ENCODE measurements at places on chromosomes 2 and 18.

DNA sequence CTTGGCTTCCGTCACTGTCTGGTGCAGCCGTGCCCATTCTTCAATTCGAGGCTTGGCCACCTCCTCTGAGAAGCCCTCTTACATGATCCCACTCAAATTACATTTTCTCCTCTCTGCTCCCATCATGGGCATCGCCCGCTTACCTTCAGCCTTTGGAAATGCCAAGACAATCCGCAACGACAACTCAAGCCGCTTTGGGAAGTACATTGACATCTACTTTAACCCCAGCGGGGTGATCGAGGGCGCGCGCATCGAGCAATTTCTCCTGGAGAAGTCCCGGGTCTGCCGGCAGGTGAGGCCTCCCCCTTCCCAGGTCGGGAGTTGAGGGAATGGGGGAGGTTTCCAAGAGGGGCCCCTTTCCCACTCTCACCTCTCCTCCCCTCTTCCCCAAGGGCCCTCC, 38.3 kb downstream of the MYO7B start:
- no peak for DNase-seq

DNA sequence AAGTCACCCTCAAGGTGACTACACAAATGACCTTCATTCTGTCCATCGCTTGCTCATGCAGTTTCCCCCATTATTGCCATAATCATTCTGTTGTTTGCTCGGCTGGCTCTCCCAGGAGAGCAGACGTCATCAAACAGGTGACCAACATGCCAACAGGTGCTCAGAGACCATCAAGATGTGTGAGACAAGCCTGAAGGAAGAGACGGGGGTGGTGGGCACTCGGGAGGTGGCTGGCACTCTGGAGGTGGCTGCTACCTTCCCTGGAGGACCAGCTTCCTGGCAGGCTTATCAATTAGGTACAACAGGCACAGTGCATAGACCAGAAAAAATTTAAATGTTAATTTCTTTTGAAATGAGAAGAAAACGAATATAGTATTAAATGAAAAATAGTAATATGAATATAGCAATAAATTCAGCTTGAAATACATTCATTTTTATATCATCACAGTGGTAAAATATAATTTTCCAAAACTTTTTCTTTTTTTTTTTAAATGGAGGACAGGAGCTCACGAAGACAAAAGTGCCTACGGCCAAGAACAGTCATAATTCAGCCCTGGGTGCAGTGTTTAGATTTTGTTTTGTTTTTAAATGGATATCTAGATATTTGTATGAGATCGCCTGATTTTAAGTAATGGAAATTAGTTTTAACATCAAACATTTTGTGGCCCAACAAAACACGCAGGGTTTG, 16.9 kb upstream of the HAAO start:
- DNase-seq = no peak

DNA sequence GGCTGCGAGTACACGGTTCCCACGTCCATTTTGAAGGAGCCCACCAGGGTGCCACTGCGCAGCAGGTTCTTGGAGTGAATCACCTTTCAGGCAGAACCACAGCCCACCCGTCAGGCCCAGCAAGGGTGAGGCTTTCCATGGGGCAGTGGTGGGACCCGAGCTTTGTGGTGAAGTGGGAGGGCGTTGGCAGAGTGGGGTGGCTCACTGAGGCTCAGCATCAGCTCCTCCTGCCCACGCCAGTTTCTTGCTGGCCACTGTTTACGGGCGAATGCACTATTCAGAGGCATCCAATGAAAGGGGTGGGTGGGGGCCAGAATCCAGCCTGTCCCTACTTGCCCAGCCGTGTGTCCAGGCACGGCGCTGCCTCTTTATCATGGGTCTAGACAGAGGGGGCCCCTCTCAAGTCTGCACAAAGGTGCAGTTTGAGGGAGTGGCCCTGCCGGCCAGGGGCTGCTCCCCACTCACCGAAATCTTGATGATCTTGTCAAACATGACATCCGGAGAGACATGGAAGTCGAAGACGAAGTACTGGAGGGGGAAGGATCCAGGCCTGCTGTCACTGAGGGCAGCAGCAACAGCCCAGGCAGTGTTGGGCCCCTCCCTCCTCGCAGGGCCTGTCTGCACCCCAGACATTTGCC, 11.4 kb upstream of the OTOF start:
- no peak for DNase-seq

- DNase-seq = no peak
Measured at GRCh38 chr2:54083021-54083420, 32.4 kb upstream of the ACYP2 start.

DNA sequence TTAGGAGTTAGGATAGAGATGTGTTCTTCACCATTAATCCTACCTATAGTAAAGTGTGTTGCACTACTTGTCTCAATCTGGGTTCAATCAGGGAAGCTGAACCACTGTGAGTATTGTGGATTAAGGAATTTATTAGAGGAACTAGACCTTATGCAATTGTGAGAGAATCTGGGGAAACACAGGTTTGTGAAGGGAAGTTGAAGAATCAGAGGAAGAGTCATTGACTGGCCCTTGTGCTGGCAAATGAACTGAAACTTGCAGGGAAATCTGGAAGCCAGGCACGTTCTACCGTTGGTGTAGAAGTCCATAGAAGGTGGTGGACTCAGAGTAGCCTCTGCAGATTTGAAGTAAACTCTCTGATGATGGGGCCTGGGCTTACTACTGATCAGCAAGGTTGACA, 44.7 kb upstream of the HK2 start:
- no peak for DNase-seq

GRCh38 chr2:71823526-71823925, 324.1 kb downstream of the CYP26B1 start:
- DNase-seq = no peak

DNA sequence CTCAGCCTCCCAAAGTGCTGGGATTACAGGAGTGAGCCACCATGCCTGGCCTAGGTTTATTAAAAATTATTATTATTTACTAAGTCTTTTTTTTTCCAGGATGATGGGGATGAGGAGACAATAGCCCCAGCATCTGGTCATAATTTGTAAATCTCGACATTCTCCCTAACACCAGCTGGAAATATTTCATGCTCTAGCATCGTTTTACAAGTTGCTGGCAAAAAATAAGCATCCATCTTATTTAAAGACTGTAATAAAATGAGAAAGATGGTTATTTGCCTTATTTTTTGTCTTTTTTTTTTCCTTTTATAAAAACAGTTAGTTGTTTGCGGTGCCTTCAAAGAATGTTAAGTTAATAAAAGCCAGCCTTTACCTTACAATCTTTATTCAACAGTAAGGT, 56.7 kb downstream of the SF3B1 start:
- DNase-seq = no peak

GRCh38 chr2:188345426-188345825, 53.8 kb downstream of the GULP1 start:
- no peak for DNase-seq

DNA sequence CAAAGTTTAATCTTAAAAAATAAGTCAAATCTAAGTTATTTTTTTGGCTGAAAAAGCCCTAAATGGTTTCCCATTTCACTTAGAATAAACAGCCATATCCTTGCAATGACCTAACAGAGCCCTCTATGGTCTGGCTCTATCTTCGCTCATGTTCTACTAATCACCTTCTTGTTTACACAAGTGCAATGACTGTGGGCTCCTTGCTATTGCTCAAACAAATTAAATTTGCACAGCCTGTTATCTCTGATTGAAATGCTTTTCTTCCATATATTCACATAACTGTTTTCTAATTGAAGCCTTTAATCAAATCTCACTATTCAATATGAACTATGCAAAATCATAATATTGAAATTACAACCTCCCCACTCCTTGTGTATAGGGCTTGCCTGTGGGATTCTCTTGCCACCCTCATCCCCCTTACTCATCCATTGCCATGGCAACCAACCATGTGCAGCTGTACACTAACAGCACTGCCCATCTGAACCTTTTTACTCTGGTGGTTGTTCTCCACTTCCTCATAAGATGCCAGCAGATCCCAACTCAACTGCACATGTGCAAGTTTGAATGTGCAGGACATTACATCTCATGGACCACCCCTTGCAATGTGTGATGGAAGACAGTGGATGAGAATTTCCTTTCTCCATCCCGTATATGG, 1083.2 kb downstream of the SOCS6 start:
- no peak for DNase-seq

DNA sequence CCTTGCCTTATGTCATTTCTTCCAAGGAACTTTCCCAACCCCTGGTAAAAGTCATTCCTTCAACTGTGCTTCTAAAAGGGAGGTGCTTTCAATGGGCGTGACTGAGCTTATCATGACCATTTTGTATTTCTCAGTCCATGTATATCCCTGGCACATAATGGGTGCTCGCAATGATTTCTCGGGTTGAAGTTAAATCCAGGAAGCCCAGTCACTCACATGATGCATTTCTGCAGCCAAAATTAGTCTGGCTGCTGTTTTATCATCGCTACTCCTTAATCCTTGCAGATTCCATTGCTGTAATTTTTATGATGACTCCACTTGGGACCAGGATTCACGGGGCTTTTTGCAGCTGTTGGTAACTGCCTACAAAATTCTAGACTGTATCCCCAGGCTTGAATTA, 25.9 kb upstream of the RFX8 start:
- DNase-seq = no peak

DNA sequence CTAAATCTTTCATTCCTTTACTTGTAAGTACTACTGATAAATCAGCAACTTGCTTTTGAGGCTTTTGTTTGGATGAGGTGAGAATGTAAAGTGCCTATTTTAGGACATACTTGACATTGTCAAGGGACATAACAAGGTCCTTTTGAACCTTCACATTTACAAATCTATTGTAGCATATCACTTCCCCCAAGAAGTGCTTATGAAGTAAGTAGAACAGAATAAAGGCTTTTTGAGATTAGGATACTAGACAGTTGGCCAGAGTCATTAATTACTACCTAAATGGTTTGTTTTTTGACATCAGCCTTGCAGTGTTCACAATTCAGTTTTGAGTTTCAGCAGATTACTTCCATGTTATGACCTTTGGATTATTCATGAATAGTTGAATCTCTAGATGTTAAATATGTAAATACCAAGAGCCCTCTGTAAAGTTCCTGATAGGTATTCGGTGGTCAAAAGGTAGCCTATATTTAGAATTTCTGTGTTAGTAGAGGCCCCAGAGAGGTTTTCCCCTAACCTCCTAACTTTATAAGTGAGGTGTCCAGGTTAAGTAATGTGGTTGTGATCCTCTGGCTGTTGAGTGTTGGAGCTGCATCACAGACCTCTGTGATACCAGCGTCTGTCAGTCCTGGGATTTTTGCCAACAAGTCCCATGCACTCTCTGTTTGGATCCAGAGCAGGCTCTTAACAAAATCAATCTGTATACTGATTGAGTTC, 67.2 kb downstream of the LCLAT1 start:
- DNase-seq = no peak

DNA sequence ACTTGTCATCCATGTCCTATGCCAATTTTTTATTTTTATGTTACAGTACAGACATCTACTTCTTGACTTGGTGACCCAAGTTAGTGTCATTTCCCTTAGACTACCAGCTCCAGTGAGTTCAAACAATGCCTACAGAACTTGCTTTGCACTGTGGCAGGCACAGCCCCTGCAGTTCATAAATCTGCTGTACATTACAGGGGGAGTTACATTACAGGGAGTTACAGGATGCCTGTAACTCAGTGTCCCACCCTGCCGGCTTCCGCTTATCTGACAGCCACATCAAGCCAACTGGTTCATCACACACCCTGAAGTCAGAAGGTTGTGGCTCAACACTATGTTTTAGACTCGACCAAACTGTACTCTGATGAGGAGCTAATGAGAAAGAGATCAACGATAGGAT, 7.8 kb upstream of the NPAS2 start:
- DNase-seq = no peak

GRCh38 chr2:187552828-187553681, 1.2 kb downstream of the TFPI start:
- no peak for DNase-seq

Data from activated T-cell treated with anti-CD3 and anti-CD28 coated beads for 24 hours (primary cell).